Lower lobe of right lung (tissue), 2 donors: ENCODE measurements at places on chromosomes 3 and 15. TPM values are rescaled to one million over a fixed set of nuclear protein-coding genes. Genes with fewer than 3 reads are reported as not detected.
A peak's percentile ranks its signal among the peaks of the same experiment; 100 is the strongest.

DNA sequence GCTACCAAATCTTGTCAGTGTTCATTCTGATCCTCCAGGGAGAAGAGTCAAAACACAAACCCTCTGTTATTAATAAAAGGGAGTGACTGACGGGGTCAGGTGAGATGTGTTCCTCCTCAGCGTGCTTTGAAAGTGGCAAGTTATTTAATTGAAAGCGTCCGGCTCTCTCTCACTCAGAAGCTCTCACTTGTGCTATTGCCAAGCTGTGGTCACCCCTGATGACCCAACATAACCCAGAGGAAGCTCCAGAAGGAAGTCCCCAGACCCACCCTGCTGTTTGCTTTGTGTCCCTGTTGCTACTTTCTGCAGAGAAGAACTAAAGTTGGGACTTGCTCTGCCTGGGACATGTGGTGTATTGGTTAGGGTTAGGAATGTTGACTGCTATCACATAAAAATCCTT, 235.6 kb downstream of the EDEM1 start:
- no peak overlapping the region for H3K4me3 ChIP-seq
- peaks cover 7% of the 10 kb centered on the region for H3K4me1 ChIP-seq
- H3K27me3 ChIP-seq = no peaks in the 10 kb centered on the region
- no peaks in the 10 kb centered on the region for H3K36me3 ChIP-seq
- no peak for DNase-seq
- H3K27ac ChIP-seq = no peak overlapping the region

- H3K27ac ChIP-seq = no peak overlapping the region
- H3K27me3 ChIP-seq = peaks cover 5% of the 10 kb centered on the region
- no peak for DNase-seq
- no peaks in the 10 kb centered on the region for H3K36me3 ChIP-seq
Observed at GRCh38 chr3:126208182-126208581, 27.8 kb upstream of the ALDH1L1 start.

GRCh38 chr3:10669490-10670048, 146.5 kb upstream of the SLC6A11 start:
- H3K4me1 ChIP-seq = no peaks in the 10 kb centered on the region
- no peak overlapping the region for H3K27ac ChIP-seq
- H3K36me3 ChIP-seq = no peaks in the 10 kb centered on the region
- no peak for DNase-seq
- H3K27me3 ChIP-seq = no peaks in the 10 kb centered on the region
- no peak overlapping the region for H3K4me3 ChIP-seq

GRCh38 chr3:114319453-114319852, 25.6 kb downstream of the TIGIT start:
- H3K36me3 ChIP-seq = no peaks in the 10 kb centered on the region
- H3K27me3 ChIP-seq = no peaks in the 10 kb centered on the region
- no peak overlapping the region for H3K27ac ChIP-seq
- H3K4me3 ChIP-seq = no peak overlapping the region
- no peaks in the 10 kb centered on the region for H3K4me1 ChIP-seq

DNA sequence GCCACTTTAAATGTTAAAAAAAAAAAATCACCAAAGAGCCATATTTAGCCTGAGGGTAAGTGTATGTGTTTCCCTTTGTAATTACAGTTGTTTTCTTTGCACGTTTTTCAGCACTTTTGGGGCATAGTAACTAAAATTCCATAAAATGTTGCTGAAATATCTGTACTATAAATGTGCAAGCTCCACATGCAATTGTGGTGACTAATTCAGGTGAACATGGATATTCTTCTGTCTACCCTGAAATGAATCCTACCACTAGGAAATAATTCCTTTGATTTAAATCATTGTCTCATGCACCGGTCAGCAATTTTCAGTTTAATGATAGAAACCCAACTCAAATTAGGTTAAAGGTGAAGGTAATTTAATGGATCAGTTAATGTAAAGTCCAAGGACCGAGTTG, 13.1 kb upstream of the TFG start:
- H3K4me1 ChIP-seq = no peaks in the 10 kb centered on the region
- H3K4me3 ChIP-seq = no peak overlapping the region
- DNase-seq = no peak
- no peaks in the 10 kb centered on the region for H3K36me3 ChIP-seq
- no peak overlapping the region for H3K27ac ChIP-seq
- no peaks in the 10 kb centered on the region for H3K27me3 ChIP-seq

GRCh38 chr3:105473521-105474223, 107.0 kb downstream of the ALCAM start:
- no peak overlapping the region for H3K27ac ChIP-seq
- H3K27me3 ChIP-seq = no peaks in the 10 kb centered on the region
- H3K4me3 ChIP-seq = no peak overlapping the region
- no peaks in the 10 kb centered on the region for H3K36me3 ChIP-seq
- H3K4me1 ChIP-seq = no peaks in the 10 kb centered on the region

GRCh38 chr3:114827495-114827894, 319.6 kb downstream of the ZBTB20 start:
- H3K27ac ChIP-seq = no peak overlapping the region
- no peaks in the 10 kb centered on the region for H3K36me3 ChIP-seq
- H3K27me3 ChIP-seq = no peaks in the 10 kb centered on the region
- H3K4me1 ChIP-seq = no peaks in the 10 kb centered on the region
- no peak for DNase-seq

DNA sequence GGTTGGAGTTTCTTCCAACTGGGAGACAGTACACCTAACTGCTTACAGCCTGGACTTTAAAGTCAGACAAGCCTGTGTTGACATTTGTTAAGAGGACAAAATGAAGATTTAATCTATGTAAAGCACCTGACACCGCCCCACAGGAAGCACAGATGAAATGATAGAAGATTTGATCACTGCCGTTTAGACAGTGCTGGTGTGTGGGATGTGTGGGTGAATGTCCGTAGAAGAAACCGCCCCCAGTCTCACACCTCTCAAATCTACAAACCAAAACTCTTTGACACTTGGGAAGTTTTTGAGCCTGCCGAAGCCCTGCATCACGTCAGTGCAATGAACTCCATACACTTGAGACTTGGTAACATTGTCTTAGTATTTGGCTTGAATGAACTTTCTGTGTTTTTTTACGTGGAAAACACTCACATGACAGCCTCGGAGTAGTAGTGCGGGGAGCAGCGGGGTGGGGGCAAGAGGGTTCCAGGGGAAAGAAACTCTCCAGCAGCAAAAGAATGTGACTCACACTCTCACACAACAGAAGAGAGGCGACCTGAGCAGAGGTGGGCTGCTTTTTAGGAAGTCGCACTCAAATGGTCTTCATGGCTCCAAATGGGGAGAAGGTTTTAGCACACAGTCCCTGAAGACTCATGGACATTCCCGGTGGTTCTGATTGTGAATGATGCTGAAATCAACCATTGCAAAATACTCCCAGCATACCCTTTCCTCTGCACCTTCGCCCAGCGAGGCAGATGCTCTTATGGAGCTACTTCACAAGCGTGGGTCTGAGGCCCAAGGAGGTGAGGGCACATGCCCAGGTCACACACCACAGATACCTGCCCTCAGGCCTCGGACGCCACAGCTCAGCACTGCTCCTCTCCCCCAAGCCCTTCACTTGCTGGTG, 79.2 kb downstream of the SRGAP3 start:
- DNase-seq = no peak
- H3K4me3 ChIP-seq = no peak overlapping the region
- no peaks in the 10 kb centered on the region for H3K36me3 ChIP-seq
- H3K27ac ChIP-seq = no peak overlapping the region

GRCh38 chr15:65812916-65813315, 20.8 kb upstream of the DENND4A start:
- no peaks in the 10 kb centered on the region for H3K4me1 ChIP-seq
- no peaks in the 10 kb centered on the region for H3K27me3 ChIP-seq
- DNase-seq = no peak
- no peaks in the 10 kb centered on the region for H3K36me3 ChIP-seq

GRCh38 chr15:100017140-100017539, 283.9 kb upstream of the LYSMD4 start:
- no peaks in the 10 kb centered on the region for H3K27me3 ChIP-seq
- no peaks in the 10 kb centered on the region for H3K36me3 ChIP-seq
- no peaks in the 10 kb centered on the region for H3K4me1 ChIP-seq
- no peak for DNase-seq
- no peak overlapping the region for H3K27ac ChIP-seq
- H3K4me3 ChIP-seq = no peak overlapping the region

DNA sequence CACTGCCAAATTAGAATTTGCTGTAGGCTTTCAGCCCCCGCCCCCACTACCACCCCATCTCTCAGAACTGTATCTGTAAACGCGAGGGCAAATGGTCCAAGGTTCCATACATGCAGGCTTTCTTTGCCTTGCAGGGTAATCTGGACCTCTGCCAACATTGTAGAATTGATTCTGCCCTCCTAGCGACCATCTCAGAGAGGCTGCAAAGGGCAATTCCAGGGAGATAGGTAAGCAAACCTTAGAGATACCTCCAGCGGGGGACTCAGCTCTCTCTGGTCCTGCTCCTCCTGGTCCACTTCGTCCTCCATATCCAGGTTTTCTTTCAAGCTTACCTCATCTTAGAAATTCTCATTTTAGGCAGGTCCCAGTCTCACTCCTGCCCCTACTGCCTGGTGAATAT, 64.4 kb downstream of the SLMAP start:
- H3K27ac ChIP-seq = no peak overlapping the region
- no peaks in the 10 kb centered on the region for H3K27me3 ChIP-seq
- DNase-seq = no peak
- peaks cover 35% of the 10 kb centered on the region for H3K4me1 ChIP-seq

DNA sequence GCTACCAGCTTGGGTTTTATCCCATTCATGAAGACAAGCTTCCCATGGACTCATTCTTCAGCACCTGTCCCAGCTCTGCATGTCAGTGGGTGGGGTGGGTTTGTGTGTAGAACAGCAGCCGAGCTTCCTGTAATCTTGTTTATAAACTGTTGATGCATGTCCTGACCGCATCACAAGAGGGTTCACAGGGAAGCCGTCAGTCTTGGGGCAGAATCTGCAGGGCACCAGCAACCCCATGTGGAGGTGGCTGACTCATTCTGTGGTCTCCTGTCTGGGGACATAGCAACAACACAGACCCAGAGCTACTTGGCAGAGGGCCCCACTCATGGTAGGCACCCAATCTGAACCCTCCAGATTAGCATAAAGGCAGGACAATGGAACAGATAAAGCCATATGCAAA, 35.6 kb downstream of the DAPK2 start:
- DNase-seq = peak; percentile 69
- no peaks in the 10 kb centered on the region for H3K36me3 ChIP-seq
- H3K4me3 ChIP-seq = no peak overlapping the region
- H3K27ac ChIP-seq = no peak overlapping the region
- peaks cover 58% of the 10 kb centered on the region for H3K4me1 ChIP-seq

DNA sequence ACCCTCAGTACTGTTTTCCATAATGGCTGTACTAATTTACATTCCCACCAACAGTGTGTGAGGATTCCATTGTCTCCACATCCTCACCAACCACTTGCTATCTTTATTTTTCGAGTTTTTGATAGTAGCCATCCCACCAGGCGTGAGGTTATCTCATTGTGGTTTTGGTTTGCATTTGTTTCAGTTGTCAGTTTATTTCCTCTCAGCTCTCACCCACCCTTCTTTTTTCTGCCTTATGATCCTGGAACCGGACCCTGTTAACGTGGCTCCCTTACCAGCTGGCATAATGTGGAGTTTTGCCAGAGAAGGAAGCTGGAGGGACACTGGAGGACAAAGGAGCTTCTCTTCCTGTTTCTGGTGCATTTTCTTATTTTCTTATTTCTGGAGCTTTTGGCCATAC, 25.1 kb upstream of the SH3GL3 start:
- no peak overlapping the region for H3K27ac ChIP-seq
- peaks cover 9% of the 10 kb centered on the region for H3K27me3 ChIP-seq
- H3K4me3 ChIP-seq = no peak overlapping the region
- H3K36me3 ChIP-seq = no peaks in the 10 kb centered on the region
- H3K4me1 ChIP-seq = no peaks in the 10 kb centered on the region

DNA sequence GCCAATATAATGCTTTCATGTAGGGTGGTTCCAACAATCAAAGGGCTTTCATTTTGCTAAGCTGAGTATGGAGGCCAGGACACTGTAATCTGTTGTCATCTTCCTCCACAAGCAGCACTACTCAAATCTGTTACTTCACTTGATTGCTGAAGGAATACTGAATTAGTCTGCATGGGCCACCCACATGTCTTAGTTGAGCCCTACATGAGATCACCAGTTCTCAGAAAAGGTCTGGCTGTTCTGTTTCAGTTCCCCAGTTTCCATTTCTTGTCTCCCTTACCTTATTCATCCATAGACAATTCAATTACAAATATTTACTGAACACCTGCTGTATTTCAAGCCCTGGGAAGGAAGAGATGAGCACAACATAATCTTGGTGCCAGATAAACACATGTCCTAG, 119.2 kb downstream of the FHIT start:
- no peak for DNase-seq
- no peak overlapping the region for H3K27ac ChIP-seq
- no peak overlapping the region for H3K4me3 ChIP-seq

DNA sequence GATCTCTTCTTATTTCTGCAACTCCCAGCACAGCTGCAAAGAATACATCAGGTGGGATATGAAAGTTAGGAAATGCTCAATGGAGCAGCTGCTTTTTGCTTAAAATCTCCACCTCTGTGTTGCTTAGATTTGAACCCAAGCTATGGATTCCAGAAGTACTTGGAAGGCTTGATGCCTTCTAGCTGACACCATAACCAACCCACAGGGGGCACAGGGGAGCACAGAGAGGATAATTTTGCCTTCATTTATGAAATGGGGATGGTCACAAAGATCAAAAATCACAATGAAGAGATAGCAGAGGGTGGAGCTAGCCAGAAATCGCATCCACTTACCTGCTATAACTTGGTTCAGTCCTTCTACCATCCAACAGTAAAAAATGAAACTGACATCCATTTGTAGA, 75.7 kb downstream of the DUT start:
- DNase-seq = no peak
- H3K4me1 ChIP-seq = peaks cover 5% of the 10 kb centered on the region
- H3K36me3 ChIP-seq = no peaks in the 10 kb centered on the region
- no peak overlapping the region for H3K4me3 ChIP-seq

- no peak for DNase-seq
- H3K27ac ChIP-seq = no peak overlapping the region
- H3K36me3 ChIP-seq = no peaks in the 10 kb centered on the region
- H3K27me3 ChIP-seq = no peaks in the 10 kb centered on the region
- no peak overlapping the region for H3K4me3 ChIP-seq
Observed at GRCh38 chr3:191030491-191030890, 168.0 kb upstream of the GMNC start.

DNA sequence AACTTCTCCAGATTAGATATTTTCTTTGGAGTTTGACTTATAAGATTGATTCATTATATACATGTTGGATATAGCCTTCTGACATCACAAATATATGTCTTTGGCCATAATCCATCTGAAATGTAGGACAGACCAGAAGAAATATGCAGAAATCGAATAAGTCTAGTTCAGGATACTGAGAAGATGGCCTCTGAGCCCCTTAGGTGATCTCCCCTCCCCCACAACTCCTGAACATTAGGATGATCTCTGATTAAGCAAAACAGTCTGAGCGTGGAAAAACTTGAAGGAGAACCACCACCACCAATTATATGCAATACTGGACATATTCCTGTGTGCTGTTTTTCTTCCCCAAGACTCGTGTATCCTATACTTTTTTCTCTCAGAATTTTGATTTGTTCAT, 3.2 kb downstream of the SETD5 start:
- H3K27me3 ChIP-seq = no peaks in the 10 kb centered on the region
- H3K4me1 ChIP-seq = peaks cover 70% of the 10 kb centered on the region
- no peaks in the 10 kb centered on the region for H3K36me3 ChIP-seq

The ARGFX gene
- not detected for total RNA-seq

The PLSCR2 gene
- 0.86 TPM for total RNA-seq

The STAB1 gene
- total RNA-seq = 133 TPM

The GP9 gene
- total RNA-seq = 2.6 TPM

The ADAMTSL3 gene
- 26.4 TPM for total RNA-seq
